ENCODE measurements at places on chromosomes 3 and 15.
A peak's percentile ranks its signal among the peaks of the same experiment; 100 is the strongest.

DNA sequence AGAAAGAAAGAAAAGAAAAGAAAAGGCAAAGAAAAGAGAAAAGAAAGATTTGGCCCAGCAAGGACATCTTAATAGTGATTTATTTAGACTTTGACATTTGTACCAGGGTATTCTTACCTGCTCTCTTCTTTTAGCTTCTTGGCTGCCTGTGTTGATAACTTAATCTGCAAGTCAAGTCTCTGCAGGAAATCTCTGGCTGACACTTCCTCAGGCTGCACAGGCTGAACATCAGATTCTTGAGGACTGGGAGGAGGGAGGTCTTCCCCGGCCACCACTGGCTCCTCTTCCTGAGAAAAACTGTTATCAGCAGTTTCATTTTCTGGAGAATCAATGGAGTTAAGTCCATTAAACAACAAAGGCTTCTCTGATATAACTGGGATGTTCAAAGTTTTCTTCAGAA is 12.8 kb downstream of the LYSMD2 start:
- no peak for DNase-seq

DNA sequence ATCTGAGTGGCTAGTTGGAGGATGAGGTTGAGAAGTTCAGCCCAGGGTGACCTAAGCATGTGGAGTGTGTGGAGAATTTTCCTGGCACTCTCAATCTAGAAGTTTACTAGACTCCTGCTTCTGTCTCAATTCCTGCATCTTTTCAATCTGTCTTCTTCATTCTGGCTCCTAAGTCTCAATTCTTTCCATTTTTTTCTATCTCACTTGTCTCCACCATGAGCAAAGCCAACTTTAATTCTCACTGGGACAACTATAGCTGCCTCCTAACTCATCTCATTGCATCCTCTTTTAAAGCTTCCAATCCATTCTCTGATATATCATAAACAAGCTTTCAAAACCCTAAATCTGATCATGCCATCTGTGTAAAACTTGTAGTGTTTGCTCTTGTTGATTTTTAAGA is 569.3 kb downstream of the NAALADL2 start:
- no peak for DNase-seq

DNA sequence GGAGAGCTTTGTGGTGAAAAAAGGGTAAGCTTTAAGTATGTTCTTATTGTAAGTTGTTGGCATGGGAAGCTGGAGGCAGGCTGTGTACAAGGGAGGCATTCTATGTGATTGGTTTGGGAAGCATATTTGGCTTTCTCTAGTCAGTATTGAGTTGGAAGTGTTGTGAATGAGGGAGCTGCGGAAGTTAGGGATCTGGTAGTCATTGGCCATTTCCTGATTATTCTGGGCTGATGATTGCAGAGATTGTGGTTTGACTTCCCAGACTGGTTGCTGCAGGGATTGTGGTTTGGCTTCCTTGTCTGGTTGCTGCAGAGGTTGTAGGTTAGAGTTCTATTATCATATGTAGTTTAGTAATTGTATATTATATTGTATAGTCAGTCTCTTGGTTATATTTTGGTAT is 21.0 kb downstream of the STXBP5L start:
- DNase-seq, result peak; percentile 1

- DNase-seq, result no peak
Measured at GRCh38 chr15:58109419-58109818, 28.8 kb upstream of the AQP9 start.

GRCh38 chr3:32186097-32186496 is 52.4 kb upstream of the CMTM8 start:
- DNase-seq, result no peak

- DNase-seq, result no peak
Measured at GRCh38 chr3:45583021-45583851, 11.3 kb upstream of the LIMD1 start.

- DNase-seq, result peak; percentile 76
Measured at GRCh38 chr3:12473511-12473910, 10.8 kb upstream of the TSEN2 start.

DNA sequence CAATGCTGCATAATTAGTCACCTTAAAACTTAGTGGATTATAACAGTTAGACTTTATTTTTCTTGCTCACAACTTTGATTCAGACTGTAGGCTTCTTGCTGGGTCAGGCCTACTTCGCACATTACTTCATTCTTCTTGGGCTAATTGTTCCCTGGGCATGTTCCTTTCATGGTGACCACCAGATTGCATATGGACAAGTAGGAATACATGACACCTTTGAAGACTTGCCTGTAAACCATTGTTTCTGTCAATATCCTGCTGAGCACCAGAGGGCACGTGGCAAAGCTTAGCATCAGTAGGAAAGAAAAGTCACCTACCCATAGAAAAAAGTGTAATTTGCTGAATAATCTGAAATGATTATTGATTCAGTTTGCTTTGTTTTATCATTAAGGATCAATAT is 54.3 kb upstream of the ROBO1 start:
- DNase-seq, result no peak

DNA sequence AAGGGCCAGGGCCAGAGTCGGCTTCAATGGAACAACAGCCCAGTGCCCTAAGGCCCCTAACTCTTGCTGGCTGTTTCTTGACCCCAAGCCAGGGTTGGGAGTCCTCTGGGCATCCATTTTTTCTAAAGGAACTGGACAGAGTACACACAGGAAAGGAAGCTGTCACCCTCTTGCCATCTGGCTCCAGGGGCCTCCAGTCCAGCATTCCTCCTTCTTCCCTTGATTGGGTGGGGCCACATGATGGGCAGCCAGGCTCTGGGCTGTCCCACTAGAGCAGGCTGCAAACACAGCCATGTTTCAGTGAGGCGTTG is 1.6 kb upstream of the GRAMD2A start:
- DNase-seq, result no peak

- DNase-seq, result no peak
Measured at GRCh38 chr3:19527746-19528145, 379.4 kb downstream of the KCNH8 start.

DNA sequence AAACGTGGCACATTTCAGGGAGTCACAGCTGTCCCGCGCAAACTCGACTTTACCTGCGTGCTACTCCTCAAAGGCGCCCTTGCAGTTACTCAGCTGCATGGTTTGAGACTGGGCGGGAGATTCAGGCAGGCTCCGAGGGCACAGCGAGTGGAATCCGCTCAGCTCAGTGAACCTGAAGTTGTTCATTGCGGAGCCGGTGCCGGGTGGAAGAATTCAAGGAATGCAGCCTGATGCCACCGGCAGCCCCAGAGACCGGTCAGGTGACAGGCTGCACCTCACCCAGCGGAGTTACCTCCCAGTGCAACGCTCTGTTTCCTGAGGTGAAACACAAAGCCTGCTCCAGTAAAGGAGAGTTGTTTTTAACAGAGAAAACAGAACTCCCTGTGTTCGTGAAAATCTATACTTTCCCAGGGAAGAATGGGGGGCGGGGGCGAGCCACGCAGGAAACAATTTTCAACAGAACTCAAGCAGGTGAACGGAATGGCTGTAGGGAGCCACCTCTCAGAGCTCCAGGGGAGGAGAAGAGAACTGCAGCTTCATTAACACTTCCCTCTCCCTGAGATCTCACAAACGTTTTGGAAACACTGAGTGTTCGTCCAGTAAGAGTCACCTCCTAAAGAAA is 3.8 kb downstream of the VEPH1 start:
- DNase-seq, result peak; percentile 21

GRCh38 chr15:93027413-93027812 is 61.6 kb downstream of the RGMA start:
- no peak for DNase-seq

GRCh38 chr3:26229801-26230200 is 392.8 kb upstream of the LRRC3B start:
- DNase-seq, result no peak

DNA sequence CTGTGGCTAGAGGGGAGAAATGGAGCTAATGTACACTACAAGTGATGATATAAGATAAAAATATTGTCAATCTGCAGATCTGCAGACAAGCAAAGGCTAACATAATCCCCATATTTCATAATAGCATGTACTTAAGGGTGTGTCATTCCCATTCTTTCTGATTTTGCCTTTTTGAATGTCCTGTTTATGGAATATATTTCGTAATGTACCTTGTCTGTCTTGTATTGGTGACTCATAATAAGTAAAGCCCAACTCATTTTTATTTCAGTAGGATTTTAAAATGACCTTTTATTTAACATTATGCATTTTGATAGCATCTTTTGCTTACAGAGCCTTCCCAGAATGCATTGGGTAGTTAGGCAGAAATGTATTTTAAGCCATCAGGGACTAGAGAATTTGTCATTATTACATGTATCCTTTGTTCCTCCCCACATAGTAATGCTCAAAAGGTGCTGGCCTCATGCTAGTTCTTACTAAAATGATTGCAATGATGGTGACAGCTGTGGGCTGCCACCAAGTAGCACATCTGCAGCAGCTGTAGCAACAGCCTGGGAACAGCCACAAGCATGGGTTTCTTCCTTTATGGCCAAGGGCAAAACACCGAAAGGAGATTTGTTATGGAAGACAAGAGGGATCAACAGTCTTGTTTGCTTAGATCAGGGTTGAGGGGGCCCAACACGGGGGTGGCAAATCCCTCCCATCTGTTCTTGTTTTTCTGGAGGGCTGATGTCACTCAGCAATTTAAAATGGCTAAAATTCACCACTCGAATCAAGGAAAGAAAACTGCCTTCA is 188.5 kb downstream of the CADPS start:
- DNase-seq, result peak; percentile 50

DNA sequence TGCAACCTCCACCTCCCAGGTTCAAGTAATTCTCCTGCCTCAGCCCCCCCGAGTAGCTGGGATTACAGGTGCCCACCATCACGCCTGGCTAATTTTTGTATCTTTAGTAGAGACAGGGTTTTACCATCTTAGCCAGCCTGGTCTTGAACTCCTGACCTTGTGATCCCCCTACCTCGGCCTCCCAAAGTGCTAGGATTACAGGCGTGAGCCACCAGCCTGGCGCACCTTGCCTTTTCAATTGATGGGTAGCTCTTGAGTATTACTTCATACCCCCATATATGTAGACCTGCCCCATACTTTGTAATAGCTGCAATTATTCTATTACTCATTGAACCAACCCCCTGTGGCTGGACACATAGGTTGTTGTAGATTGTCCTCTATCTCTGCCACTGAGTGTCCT is 101.3 kb downstream of the LRRK1 start:
- no peak for DNase-seq

DNA sequence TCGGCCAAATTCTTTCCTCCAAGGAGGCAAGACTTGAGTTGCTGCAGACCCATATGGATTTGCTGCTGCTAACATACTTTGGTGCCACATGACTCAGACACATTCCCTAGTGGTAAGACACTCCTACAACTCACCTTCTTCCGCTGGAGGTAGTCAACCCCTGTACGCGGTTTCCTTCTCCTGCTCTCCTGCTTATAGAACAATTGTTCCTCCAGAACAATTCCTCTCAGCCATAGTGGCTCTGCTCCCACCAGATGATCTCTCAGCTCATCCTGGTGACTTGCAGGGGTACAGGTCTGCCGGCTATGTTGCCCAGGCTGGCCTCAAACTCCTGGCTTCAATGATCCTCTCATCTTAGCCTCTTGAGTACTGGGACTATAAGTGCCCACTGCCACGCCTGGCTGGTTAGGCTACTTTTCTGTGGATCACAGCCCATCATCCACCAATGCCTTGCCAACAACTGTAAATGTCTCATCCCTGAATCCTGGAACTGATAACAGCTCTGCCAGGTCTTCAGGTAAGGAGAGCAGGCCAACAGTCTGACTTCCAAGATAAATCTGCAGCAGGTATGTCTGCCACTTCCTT is 2.4 kb upstream of the CXCR6 start:
- no peak for DNase-seq

Data from fibroblast of skin of right quadriceps (primary cell).